Stimulated activated CD4-positive, alpha-beta T cell treated with anti-CD3 and anti-CD28 coated beads, TNF-alpha, amount 100 ng/mL, for 4 hours (primary cell): ENCODE measurements at places on chromosomes 7 and 10.

DNA sequence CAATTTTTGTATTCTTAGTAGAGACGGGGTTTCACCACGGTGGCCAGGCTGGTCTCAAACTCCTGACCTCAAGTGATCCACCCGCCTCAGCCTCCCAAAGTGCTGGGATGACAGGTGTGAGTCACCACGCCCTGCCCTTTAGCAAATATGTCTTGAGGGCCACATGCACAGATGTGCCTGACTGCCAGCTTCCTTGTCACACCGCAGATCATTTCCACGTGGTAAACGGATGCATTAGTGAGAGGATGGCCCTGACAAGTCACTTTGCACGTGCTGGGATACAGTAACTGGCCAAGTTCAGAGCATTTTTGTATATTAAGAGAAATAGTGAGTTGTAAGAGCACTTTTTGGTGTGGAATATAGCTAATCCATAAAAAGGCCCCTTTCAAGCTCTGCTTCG is 44.3 kb upstream of the FAM180A start:
- no peak for DNase-seq

DNA sequence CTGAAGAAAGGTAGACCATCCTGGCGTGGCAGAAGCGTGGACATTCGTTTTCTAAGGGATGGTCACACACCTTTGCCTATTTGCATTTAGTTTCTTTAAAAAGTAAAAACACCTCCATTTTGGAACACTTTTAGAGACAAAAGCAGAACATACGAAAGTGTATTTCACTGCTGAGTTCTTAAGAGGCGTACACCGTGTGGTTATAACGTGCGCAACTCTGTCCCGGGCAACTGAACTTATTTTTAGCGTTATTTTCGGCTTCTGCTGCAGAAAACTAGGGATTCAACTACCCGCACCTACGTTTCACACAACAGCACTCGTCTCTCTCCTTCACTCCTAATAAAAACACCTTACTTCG is 557 bp upstream of the LSM8 start:
- DNase-seq = no peak

DNA sequence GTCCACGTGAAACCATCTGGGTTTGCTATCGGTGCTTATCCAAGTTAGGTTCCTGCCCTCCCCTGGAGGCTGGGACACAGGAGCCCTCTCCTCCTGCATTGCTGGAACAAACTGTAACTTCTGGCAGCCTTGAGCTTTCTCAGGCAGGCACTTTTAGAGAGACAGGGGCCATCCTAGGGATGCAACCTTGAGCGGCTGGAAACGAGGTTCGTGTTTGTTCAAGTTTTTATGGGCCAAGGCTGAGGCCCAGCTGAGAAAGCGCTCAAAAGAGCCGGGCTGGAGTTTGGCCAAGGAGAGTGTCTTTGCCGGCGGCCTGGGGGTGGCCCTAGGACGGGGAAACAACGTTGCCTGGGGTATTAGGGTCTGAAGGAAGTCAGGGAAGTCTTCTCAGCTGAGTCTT is 5.5 kb upstream of the MMD2 start:
- DNase-seq = no peak

DNA sequence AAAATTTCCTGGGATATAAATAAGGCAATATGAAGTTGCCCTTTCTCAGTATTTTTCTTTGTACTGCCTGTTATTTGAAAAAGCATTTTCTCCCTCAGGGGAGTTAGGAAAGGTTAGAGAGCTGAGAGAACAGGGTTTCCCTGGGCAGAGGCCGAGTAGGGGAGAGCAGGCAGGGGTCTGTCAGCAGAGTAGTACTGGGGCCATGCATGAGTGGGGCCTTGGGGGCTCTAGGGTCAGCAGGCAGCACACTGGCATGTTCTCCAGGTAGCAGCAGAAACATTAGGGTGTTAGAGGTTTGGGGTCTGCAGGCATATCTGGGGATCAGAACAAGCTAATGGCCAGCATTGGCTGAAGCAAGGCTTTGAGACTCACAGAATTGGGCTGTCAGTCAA is 56.4 kb downstream of the KLRG2 start:
- no peak for DNase-seq

GRCh38 chr7:43143918-43144589 is 31.6 kb downstream of the HECW1 start:
- no peak for DNase-seq

DNA sequence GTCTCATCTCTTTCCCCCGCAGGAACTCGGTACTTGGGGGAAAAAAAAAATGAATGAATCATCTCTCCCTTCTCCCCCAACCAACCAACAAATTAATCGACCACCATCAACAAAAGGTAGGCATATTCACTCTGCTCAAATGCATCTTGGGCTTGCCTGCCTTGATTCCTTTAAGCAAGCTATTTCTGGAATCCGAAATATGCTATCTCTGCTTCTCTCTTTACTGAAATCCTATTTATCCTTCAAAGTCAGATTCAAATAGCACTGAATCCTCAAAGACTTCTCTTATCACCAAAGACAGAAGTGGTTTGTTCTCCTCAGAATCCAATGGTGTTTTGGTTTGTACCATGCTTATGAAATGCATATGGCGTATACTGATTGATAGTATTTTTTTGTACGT is 49.6 kb upstream of the TPK1 start:
- no peak for DNase-seq

- DNase-seq = no peak
These were observed 152.6 kb downstream of the POU6F2 start for GRCh38 chr7:39130274-39130673.

GRCh38 chr7:27689591-27690164 is 27.0 kb upstream of the HIBADH start:
- DNase-seq = no peak

- no peak for DNase-seq
These were observed 121.5 kb downstream of the POLR1F start for GRCh38 chr7:19587291-19587690.

GRCh38 chr7:101731502-101732084 is 85.8 kb upstream of the CUX1 start:
- no peak for DNase-seq

DNA sequence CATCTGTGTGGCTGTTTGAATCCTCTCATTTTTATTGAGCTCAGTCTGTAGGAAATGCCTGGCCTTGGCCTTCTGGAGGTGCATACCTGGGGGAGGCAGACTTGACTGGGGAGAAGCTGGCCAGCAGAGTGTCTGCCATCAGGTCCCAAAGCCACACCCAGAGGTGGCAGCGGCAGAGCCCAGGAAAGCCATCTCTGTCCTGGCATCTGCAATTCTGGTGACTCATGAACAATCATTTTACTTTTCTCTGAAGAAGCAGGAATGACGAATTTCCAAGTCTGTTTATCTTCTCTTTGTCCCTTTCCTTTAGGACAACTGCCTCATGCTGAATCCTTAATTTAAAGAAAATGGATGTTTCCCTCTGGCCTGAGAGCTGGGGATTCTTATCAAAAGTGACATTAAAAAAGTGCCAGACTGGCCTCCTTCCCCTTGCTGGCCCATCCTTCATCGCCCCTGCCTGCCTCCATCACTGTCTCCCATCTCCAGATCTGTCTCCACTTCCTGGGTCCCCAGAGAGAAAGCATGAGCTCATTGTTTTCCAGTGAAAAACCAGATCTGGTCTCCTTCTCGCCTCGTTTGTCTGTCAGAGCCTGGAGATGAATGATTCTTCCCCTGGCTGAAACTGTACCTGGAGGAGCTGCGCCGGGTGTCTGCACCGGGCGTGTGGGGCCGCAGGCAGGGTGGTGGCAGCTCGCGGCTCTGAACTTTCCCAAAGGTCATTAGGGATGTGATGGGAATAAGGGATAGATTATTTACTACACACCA is 124.5 kb downstream of the TMEM178B start:
- DNase-seq = no peak

DNA sequence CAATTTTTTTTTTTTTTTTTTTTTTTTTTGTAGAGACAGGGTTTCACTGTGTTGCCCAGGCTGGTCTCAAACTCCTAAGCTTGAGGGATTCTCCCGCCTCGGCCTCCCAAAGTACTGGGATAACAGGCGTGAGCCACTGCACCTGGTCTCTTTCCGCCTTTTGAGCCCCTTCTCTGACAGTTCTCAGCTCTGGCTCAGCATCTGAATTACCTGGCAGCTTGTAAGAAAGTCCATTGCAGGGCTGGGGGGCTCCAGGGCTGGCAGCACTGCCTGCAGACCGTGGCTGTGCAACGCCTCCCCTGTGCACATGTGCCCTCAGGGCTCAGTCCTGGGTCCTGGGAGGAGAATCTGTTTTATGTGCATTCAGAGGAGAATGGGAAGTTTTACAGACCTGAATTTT is 37.6 kb downstream of the VWA2 start:
- no peak for DNase-seq

DNA sequence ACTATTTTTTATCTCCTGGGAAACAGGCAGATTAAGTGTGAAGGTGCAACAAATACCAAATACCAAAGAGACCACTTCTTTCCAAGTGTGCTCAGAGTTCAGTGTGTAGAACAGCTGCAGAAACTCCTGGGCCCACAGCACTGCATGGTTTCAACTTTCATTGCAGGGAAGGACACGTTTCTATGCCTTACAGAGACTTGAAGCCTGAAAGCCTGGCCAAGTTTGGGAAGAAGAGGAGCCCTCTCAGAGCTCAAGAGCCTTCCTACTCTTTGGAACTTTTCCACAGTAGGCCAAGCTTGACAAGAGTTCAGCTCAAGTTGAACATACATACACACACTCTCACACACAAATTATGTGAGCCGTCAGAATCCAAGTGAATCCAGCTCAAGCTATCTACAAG is 2.5 kb downstream of the HOXA4 start:
- DNase-seq = no peak

DNA sequence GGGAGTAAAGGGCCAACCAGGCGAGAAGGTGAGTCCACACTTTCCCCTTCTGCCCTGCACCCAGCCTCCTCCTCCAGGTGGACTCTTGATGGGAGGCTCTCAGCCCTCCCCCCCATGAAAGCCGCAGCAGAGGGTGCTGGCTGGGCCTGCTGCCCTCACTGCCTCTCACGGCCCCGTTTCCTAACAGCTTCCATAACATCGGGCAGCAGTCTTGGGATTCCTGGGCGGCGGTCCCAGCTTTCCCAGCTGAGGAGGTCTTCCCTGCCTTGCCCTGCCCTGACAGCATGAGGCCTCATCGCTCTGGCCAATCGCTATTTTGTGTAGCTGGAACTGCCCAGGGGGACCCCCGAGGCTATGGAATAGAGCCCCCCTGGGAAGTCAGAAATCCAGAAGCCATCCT is 76.3 kb downstream of the COL13A1 start:
- DNase-seq = no peak

GRCh38 chr10:13938950-13939349 is 352.2 kb downstream of the PRPF18 start:
- DNase-seq = no peak

DNA sequence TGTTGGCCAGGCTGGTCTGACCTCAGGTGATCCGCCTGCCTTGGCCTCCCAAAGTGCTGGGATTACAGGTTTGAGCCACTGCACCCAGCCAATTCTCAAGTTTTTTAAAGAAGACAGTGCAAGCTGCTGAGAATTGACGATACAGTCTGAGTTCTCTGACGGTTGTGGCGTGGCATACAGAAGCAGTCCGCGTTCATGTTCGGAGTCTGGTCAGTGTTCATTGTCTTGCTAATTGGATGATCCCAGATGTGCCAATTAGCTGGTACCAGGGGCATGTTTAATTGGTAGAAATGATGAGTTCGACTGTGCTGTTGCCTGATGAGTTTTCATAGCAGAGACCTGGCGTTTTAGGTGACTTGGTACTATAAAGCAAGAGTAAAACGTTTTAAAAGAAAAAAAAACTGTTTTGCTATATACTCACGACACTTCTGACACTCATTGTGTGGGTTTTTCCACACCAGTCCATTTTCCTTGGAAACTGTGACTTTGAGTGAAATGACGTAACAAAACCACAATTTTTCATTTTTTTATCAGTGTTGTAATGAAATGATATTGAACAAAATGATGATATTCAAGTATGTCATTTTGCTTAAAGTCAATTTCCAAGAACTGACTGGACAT is 32.3 kb downstream of the CAMK1D start:
- no peak for DNase-seq
